ENCODE measurements at places on chromosomes 3 and 15. TPM values are rescaled to one million over a fixed set of nuclear protein-coding genes. Genes with fewer than 3 reads are reported as not detected.

GRCh38 chr3:55017876-55018275 is 90.0 kb upstream of the LRTM1 start:
- no peak for DNase-seq

Gene SLTM
- 79.2 TPM for total RNA-seq

Gene OXSM
- total RNA-seq, result 16.1 TPM

DNA sequence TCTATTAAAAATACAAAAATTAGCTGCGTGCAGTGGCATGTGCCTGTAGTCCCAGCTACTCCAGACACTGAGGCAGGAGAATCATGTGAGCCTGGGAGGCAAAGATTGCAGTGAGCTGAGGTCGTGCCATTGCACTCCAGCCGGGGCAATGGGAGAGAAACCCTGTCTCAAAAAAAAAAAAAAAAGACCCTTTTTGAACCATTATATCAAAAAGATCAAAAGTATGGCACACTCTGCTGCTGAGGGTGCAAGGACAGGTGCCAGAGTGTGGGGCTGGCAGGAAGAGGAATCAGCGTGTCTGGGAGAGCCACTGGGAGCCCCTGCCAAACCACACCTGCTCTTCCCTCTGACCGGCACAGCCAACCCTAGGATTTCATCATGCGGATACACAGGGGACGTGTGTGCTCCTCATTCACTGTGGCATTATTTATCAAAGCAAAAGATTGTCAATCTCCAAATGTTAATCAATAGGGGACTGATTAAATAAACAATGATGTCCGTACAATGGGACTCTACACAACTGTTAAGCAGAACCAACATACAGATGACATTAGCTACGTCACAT is 147.3 kb upstream of the TLE3 start:
- DNase-seq, result no peak

DNA sequence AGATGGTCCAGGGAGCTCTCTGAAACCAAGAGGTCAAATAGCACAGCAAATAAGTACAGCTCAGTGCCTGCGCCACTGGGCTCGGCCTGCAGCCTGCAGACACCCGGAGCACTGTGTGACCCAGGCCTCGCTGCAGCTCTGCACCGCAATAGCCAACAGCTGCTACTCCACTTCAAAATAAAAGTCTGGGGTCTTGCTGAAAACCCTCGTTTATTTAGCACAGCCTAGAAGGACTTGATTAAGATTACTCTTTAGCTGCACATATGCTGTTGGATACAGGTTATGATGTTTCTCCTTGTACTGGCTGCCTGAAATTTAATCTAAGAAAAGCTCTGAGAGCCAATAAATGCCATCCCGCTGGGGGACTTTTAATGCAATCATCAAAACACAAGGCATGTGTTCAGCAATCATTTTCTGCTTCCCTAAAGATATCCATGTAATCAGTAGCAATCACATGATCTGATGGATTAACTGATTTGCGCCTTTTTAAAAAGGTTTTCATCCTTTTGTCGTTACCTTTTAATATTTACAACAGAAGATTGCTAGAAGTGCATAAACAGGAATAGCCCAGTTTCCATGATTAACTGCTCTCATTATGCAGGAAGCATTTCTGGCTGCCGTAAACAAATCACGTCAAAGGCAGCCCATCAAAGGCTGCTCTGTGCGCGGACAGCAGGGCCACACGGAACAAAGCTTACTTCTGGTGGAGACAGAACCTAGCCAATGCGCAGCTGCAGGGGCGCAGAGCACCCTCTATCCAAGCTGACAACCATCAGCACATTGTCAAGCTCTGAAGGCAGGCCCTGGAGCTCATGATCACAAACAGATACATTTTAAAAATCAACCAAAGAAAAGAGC is 58.8 kb downstream of the CLASP2 start:
- DNase-seq, result no peak

GRCh38 chr3:177349384-177349783 is 152.1 kb upstream of the TBL1XR1 start:
- DNase-seq, result no peak

GRCh38 chr3:157414861-157415260 is 21.8 kb upstream of the PTX3 start:
- no peak for DNase-seq
